ENCODE measurements at places on chromosomes 12 and 14.

- DNase-seq = no peak
Measured at GRCh38 chr14:72617391-72618031, 276.4 kb downstream of the DPF3 start.

- no peak for DNase-seq
Measured at GRCh38 chr14:49485290-49485689, 100.9 kb downstream of the RPS29 start.

DNA sequence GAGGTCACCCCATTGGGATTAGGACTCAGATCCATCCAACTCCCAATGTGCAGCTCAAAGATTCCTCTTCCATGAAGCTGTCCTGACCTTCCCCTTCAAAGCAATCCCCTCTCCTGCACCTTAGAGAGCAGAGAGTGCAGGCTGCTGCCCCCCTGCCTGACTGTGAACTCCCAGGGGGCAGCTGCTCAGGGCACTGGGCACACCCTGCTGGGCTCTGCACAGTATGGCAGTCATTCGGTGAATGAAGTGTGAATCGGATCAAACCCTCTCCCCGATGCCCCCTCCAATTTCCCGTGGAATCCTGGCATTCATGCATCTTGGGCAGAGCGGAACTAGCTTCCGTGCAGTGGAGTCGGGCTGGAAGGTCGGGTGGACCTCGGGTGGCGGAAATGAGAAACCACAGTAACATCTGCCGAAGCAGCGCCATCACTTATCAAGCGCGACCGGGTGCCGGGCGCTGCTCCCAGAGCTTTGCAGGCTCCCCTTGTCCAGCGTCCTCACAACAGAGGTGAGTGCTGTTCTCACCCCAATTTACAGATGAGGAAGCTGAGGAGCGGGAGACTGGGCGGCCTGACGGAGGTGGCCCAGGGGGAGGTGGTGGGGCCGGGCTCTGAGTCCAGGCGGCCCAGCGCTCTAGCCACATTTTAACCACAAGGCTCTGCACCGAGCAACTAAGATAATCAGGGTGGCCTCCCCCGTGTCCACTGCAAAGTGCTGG lies 14.7 kb downstream of the GALNT9 start:
- DNase-seq = no peak

- no peak for DNase-seq
Measured at GRCh38 chr12:13005649-13006048, 5.6 kb upstream of the HEBP1 start.
